ENCODE measurements at places on chromosomes 7 and 10. TPM values are rescaled to one million over a fixed set of nuclear protein-coding genes. Genes with fewer than 3 reads are reported as not detected.

- no peak for DNase-seq
Observed at GRCh38 chr10:79248341-79249185, 98.7 kb upstream of the PPIF start.

- no peak for DNase-seq
Observed at GRCh38 chr7:150966002-150966401, 12.1 kb downstream of the KCNH2 start.

GRCh38 chr7:106476751-106477150 is 184.2 kb downstream of the CCDC71L start:
- no peak for DNase-seq

DNA sequence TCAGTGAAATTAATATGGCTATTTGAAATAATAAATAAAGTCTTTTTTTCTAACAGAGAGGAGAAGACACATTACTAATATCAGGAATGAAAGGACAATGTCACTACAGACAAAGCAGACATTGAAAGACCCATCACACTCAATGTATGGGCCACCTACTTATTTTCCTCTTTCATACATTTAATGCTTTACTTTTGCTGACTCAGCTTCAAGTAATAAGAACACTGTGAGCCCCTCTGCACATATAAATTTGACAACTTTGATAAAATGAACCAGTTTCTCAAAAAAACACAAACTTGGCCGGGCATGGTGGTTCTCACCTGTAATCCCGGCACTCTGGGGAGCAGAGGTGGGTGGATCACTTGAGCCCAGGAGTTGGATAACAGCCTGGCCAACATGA is 664.2 kb upstream of the COBL start:
- no peak for DNase-seq

DNA sequence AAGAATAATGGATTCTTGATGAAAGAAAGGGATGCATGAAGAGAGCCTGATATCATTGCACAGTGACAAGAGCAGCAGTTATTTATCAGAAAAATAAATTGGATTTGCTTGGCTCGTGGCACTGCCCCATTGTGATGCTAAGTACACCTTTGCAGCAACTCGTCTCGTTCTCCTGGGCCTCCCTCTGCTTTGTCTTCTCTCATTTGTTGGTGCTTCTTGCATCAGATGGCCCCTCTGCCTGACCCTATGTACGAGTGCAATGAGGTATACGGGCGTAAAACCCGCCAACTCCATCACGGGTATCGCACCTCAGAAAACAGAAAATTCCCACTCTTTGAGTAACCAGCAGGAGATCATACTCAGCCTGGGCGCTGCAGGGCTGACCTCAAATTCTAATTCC is 107.2 kb upstream of the C10orf90 start:
- no peak for DNase-seq

- no peak for DNase-seq
Observed at GRCh38 chr7:18590744-18591340, 95.3 kb downstream of the HDAC9 start.

DNA sequence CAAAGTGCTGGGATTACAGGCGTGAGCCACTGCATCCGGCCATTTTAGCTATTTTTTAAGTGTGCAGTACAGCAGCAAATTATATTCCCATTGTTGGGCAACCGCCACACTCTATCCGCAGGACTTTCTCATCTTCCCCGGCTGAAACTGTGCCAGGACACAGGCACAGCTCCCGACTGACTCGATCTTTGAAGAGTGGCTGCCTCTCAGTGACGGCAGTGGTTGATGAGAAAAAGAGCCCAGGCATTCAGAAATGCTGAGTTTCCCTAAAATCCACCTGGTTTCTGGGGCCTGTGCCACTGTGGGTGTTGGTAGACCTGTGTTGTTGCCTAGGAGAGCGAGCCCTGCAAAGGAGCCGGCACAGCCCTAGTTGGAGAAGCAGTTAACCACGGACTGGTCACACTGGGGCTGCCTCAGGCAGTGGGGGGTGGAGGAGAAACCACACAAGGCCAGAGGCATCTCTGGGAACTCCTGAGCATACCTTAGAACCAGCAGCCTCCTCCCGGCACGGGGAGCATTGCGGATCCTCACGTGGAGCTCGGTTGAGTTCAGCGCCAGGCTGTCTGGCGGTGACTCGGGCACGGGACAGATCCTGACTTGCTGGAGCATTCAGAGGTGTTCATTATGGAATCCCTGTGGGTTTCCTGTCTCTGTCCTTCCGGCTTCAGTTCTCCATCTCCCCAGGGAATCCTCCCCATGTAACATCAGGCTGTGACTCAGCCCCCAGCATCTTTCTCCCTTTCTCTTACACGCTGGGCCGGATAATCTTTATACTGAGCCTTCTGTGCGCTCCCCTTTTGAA is 16.2 kb downstream of the PFKFB3 start:
- DNase-seq = no peak

- no peak for DNase-seq
Observed at GRCh38 chr10:14413523-14413922, 82.8 kb upstream of the FRMD4A start.

- no peak for DNase-seq
Observed at GRCh38 chr7:45391618-45392451, 182.3 kb upstream of the ADCY1 start.

- no peak for DNase-seq
Observed at GRCh38 chr10:92493362-92493761, 80.5 kb downstream of the IDE start.

DNA sequence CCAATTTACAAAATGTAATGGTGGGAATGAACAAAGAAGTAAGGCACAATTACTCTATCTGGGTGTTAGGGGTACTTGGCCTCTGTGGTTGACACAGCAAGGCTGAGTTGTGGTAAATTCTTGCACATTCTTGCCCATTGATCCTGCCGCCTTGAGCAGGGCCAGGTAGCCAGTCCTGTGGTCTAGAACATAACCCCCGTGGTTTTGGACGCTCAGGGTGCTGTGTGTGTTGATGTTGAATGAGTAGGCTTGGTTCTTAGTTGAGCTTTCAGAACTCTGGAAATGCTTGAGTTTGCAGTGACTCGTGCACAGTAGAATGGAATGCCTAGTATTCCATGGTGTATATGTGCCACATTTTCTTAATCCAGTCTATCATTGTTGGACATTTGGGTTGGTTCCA is 42.3 kb upstream of the CDHR3 start:
- no peak for DNase-seq

GRCh38 chr7:44161371-44161770 is 20.2 kb upstream of the MYL7 start:
- no peak for DNase-seq

- no peak for DNase-seq
Observed at GRCh38 chr7:41052201-41052600, 650.7 kb downstream of the INHBA start.

- no peak for DNase-seq
Observed at GRCh38 chr7:92034116-92034515, 93.5 kb downstream of the AKAP9 start.

GRCh38 chr7:42689626-42690025 is 222.2 kb downstream of the C7orf25 start:
- no peak for DNase-seq

- no peak for DNase-seq
Observed at GRCh38 chr7:1856161-1856887, 186.2 kb downstream of the ELFN1 start.

DNA sequence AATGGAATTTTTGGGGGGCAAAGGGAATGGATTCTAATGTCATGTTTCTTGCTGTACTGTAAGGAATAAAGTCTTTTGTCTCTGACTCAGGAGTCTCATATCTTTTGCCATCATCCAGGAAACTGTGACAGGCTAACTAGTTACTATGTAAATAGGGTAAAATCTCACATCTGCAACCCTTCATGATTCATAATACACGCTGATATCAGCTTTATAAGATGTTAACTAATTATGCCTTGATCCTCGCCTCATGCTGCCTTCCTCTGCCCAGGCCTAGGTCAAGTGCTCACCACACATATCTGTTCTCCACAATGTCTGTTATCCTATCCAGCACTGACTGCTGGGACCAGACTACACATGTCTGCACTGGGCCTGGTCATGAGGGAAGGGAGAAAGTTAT is 81.3 kb upstream of the CXCL12 start:
- DNase-seq = no peak

DNA sequence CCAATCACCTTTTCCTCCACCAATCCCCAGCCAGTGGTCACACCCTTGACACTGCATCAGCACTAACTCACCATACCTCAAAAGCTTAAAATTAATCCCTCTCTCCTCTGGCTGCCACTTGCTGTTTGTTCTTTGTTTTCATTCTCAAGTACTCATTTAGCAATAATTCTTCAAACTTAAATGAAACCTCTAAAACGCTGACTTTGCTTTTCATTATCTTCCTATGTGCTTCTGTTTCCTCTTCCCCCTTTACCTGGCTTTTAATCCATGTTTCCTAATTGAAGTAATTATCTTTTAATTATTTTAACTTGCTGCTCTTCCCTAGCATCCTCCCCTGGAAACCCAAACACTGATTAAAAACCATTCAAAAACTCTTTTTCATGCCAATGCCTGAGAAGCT is 348.9 kb upstream of the MEOX2 start:
- DNase-seq = no peak

DNA sequence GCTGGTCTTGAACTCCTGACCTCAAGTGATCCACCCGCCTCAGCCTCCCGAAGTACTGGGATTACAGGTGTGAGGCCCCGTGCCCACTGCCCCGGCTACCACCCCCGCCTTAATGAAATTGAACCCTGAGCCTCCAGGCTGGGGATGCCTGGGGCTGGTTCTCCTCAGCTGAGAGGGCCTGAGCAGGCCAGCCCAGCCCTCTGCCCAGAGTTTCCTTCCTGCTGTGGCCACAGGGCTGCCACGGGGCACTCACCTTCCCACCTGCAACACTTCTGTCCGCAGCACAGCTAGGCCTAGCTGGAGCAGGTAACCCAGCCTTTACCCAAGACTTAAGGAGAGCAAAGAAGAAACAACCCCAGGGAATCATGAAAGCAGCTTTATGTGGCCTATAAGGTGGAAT is 78.1 kb upstream of the ANLN start:
- DNase-seq = no peak

DNA sequence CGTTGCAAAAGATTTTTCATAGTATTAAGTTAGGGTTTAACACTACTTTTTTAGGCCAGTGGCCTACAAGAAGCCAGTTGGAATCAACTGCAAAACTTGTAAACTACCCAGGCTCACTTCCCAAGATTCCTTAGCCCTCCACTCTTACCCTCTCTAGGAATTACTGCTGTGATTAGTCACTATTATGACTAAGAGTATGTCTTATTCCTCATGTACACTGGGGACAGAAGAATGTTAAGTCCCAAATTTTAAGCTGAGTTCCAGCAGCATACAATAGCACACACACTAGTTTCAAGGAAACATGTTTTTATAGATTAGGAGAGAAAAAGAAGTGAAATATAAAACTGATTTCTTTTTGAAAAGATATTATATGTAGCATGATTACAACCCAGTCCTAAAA is 42.8 kb downstream of the FBXL13 start:
- DNase-seq = no peak

GRCh38 chr10:74921744-74922143 is 95.3 kb downstream of the KAT6B start:
- no peak for DNase-seq

DNA sequence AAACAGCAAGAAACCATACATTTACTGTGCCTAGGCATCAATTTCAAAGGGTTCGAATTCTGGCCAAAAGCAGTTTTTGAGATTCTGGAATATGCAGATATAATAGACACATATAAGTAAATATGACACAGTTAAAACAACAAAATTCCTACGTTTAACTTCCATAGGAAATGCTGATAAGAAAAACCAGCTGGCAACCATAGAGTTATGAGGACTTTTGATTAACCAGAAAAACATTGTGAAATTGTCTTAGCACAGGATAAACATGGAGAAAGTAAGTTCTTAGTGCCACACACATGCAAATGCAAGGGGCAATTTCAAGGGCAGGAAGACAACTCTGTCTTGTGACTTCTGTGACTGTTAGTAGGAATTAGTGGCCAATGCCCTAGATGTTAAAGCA is 702.1 kb downstream of the TNS3 start:
- no peak for DNase-seq

DNA sequence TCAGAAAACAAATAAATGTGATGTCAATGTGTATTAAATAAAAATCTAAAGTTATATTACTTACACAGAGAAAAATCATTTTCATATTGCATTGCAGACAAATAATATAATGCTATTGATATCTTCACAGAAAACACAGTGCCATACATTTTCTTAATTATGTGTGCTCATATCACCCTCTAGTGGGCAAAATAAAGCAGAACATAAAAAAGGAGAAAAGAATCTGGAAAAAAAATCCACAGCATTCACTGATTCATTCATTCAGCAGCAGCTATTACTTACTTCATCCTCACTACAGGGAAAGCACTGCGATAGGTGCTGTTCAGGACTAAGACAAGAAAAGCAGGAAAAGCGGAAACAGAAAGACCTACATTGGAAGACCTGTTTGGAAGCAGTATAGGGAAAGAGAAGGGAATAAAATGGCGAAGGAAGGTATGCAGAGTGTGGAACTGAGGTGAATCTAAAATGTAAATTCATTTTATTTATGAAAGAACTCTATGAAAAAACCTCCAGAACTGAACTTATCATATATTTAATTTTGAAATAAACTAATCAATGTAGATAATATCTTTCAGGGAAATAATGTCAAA is 73.2 kb downstream of the POT1 start:
- DNase-seq = peak; percentile 6

GRCh38 chr10:30048768-30049517 is 10.4 kb downstream of the JCAD start:
- no peak for DNase-seq

Gene ENO4
- not detected for total RNA-seq

Gene MUC12
- 1.7 TPM for total RNA-seq

Gene PLXNA4
- total RNA-seq = not detected

Gene WASHC2C
- total RNA-seq = 19.0 TPM

Gene ASB10
- total RNA-seq = not detected

Gene MPP7
- 3.1 TPM for total RNA-seq

Data from epithelial cell of proximal tubule (primary cell).